ENCODE measurements at places on chromosomes 13 and 19.

- DNase-seq = no peak
Observed at GRCh38 chr13:65943708-65944107, 1286.4 kb downstream of the PCDH9 start.

- DNase-seq = no peak
Observed at GRCh38 chr13:34747507-34747906, 194.6 kb upstream of the NBEA start.

GRCh38 chr19:16928916-16929315 is 40.1 kb downstream of the F2RL3 start:
- DNase-seq = no peak

DNA sequence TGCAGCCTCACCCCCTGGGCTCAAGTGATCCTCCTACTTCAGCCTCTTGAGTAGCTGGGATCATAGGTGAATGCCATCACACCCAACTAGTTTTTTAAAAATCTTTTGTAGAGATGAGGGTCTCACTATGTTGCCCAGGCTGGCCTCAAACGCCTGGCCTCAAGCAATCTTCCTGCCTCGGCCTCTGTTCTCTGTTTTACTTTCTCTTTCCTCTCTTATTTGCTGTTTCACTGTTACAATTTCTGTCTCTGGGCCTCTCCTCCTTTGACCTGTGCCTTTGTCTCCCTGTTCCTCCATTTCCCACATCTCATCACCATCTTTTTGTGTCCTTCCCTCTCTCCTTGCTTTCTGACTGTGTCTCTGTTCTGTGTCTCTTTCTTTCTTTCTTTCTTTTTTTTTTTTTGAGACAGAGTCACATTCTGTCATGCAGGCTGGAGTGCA is 9.3 kb downstream of the SHKBP1 start:
- DNase-seq = no peak

- no peak for DNase-seq
Observed at GRCh38 chr19:5547881-5548280, 19.9 kb downstream of the TINCR start.

DNA sequence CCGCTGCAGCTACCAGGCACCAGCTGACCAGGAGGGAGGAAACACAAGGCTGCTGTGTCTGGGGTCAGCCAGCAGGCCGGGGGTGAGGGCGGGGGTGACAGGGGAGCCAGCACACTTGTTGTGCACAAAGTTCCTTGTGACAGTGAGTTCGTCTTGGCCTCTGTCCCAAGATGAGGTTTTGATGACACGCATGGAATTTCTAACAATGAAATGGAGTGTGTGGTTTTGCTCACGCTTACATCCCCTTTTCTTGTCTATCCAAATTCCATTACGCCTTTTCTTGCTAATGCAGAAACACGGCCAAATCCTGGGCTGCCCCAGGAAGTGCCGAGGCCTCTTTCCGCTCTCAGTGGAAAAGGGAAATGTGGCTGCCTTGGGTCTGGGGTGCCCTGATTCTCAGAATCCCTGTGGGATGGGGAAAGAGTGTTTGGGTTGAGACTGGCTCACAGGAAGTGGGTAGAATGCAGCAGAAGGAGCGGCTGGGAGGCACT is 73.8 kb downstream of the GADD45B start:
- no peak for DNase-seq

- DNase-seq = no peak
Observed at GRCh38 chr19:51121257-51121656, 3.4 kb upstream of the SIGLEC9 start.

GRCh38 chr13:29384871-29385270 is 210.6 kb downstream of the SLC7A1 start:
- DNase-seq = no peak

DNA sequence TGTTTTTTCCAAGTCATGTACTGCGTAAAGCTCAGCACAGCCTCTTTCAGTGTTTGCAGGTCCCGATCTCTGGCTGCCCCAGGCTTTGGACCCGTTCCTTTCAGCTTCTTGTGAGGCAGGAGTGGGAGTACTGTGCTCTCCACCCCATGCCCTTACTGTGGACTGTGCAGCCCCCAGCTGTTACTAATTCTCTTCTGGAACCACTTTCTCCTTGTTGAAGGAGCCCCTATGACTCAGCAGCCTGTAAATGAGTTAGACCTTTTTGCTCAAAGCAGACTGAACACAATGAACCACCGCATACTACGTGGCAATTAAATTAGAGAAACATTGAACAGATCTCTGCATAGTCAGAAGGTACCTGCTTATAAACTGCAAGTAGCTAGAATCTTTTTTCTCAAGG is 39.0 kb downstream of the SERTM1 start:
- no peak for DNase-seq

DNA sequence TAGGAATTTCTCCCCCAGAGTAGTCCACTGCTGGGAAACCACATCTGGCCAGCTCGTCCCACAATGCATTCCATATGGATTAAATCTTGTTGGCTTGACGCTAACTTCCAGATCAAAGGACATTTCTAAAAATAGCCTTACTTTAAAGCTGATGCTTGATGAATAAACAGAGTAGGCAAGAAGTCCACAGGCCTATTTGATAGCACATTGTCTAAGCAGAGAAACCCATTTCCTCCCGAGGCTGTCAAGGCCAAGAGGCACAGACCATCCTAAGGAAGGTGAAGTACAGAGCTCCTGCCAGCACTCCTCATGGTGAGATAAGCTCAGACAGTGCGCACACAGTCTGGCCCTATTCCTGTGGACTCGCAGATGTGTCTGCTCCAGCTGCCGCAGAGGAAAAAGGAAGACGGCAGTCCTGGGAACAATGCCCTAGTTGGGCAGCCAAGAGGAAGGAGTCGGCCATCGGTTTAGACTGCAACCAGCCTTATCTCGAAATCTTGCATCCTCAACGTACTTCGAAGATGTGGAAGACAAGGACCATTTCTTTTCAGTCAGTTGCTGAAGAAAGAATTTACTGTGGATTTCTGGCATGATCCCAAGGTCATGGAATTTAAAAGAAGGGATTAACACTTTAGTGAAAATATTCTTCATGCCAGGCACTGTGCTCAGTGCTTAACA is 156.8 kb downstream of the RGCC start:
- no peak for DNase-seq

- no peak for DNase-seq
Observed at GRCh38 chr13:60111691-60112090, 52.0 kb downstream of the DIAPH3 start.

- no peak for DNase-seq
Observed at GRCh38 chr13:64639206-64639605, 2590.9 kb downstream of the PCDH9 start.

GRCh38 chr19:49999371-50000010 is 25.7 kb downstream of the VRK3 start:
- DNase-seq = no peak

- no peak for DNase-seq
Observed at GRCh38 chr13:19737844-19738557, 44.7 kb downstream of the PSPC1 start.

DNA sequence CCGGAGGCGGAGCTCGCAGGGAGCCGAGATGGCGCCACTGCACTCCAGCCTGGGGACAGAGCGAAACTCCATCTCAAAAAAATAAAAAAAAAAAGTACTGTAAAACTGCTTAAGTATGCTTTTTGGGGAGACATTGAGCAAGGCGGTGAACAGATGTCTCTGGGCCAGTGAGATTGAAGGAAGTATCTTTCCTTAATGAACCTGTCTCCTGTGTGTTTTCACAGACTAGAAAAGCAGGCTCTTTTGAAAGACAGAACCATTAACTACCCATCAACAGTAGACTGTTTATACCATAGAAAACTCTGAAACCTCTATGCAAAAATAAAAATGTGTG is 1.5 kb upstream of the ECH1 start:
- no peak for DNase-seq

GRCh38 chr19:3480383-3481091 is at the start of gene SMIM24:
Gene SMIM24 (minus strand): TSS chr19:3480525. CDS start chr19:3480463, 62 bp downstream.
- DNase-seq = no peak
